Left ventricle myocardium inferior (tissue), 1 donor: ENCODE measurements at places on chromosomes 5 and 9.
A peak's percentile ranks its signal among the peaks of the same experiment; 100 is the strongest.

GRCh38 chr5:1484730-1485578, 38.8 kb downstream of the LPCAT1 start:
- DNase-seq, result no peak

GRCh38 chr5:171975262-171975876, 31.1 kb downstream of the FBXW11 start:
- DNase-seq, result no peak

GRCh38 chr5:98391921-98392625, 381.4 kb upstream of the RGMB start:
- DNase-seq, result no peak

DNA sequence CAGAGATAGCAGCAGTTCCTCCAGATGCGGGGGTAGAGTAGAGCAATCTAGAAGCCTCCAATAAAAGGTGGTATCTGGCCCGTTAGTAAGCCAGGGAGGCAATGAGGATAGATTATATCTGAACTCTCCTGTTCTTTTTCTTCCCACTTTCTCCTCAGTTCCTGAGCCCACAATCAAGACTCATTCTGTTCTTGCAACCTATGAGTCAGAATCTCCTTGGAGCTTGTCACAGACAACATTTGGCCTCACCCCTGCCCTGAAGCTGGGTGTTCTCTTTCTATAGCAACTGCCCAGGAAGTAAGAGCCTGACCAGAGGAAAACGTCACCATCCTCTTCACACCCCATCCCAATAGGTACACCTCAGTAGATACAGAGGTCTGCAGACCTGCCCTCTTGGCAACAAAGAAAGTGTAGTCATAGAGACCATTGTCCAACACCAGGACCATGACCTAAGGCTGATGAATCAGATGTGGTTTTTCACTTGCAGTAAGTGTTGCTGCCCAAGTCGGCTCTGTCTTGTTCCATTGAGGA, 76.3 kb upstream of the PCA3 start:
- DNase-seq, result no peak

GRCh38 chr9:134214386-134214765, 50.0 kb upstream of the RNU6ATAC start:
- DNase-seq, result no peak

DNA sequence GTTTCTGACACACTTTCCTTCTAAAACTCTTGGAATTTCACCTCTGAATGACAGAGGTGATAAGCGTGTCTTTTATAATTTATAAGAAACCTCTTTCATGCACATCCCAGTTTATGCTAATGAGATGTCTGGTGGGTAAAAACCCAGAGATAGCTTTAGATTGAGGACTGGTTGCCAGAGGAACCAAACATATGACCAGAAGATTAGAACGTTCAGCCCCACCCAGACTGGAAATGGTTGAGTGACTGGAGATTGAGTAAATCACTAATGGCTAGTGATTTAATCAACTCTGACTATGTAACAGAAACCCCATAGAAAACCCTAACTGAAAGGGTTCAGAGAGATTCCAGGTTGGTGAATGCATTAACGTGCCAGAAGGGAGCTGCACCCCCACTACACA, 69.2 kb downstream of the CDH18 start:
- DNase-seq, result no peak

DNA sequence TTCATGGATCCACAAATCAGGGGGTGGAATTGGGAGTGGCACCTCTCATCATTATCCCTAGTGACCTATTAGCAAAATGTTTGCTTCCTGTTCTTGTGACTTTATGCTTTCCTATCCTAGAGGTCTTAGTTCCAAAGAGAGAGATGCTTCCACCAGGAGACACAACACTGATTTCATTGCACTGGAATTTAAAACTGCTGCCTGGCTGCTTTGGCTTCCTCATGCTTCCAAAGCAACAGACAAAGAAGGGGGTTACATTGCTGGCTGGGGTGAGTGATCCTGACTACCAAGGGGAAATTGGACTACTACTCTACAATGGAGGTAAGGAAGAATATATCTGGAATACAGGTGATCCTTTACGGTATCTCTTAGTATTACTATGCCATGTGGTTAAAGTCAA, 69.2 kb upstream of the SH3GL2 start:
- DNase-seq, result no peak

DNA sequence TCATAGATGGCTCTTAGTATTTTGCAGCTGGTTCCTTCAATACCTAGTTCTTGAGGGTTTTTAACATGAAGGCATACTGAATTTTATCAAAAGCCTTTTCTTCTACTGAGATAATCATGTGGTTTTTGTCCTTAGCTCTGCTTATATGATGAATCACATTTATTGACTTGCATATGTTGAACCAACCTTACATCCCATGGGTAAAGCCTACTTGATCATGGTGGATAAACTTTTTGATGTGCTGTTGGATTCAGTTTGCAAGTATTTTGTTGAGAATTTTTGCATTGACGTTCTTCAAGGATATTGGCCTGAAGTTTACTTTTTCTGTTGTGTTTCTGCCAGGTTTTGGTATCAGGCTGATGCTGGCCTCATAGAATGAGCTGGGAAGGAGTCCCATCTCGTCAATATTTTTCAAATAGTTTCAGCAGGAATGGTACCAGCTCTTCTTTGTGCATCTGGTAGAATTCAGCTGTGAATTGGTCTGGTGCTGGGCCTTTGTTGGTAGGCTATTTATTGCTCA, 49.7 kb downstream of the YIPF5 start:
- no peak for DNase-seq

DNA sequence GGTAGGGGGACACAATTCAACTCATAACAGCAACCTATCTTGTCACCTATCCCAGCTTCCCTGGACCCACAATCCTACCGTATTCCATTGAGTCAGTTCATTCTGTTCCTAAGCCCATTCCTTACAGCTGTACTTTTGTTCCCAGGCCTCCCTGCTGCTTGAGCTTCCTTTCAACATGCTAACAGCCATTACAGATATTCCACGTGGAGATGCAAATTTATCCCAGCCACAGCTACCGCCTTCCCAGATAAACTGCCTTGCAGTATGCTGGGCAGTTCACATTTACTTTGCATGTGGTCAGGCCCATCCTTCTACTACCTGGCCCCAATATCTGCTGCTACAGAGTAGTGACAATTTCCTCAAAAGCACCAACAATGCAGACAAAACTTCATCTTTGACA, 23.0 kb downstream of the RIGI start:
- no peak for DNase-seq

DNA sequence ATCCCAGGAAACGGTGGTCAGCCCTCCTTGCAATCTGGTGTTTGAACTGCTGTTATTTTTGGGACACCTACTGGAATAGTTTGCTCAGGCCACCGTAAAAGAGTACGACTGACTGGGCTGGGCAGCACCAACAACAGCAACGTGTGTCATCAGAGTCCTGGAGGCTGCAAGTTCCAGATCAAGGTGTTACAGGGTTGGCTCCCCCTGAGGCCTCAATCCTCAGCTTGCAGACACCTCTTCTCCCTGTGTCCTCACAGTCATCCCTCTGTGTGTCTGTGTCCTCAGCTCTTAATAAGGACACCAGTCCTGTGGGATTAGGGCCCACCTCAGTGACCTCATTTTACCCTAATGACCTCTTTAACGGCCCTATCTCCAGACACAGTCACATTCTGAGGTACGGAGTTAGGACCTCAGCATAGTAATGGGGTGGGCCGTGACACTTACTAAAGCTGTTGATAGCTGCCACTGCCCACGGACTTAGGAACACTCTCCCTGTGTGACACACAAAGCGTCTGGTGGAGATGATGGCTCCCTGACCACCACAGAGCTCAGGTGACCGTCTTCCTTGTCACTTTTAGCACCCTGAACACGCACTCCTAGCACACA, 16.8 kb downstream of the GLT6D1 start:
- no peak for DNase-seq

- DNase-seq, result no peak
Observed at GRCh38 chr9:68546596-68547390, 6.1 kb upstream of the TMEM252 start.

DNA sequence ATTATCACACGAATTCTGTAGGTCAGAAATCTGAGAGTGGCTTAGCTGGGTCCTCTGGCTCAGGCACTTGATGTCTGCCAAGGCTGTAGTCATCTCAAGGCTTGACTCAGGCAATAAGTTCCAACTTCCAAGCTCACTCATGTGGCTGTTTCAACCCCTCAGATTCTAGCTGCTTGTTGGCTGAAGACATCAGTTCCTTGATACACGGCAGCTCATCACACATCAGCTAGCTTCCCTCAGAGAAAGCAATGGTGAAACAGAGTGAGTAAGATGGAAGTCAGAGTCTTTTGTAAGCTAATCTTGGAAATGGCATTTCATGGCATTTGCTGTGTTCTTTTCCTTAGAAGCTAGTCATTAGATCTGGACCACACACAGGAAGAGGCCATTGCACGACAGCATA, 204.2 kb upstream of the PTGER4 start:
- DNase-seq, result no peak

DNA sequence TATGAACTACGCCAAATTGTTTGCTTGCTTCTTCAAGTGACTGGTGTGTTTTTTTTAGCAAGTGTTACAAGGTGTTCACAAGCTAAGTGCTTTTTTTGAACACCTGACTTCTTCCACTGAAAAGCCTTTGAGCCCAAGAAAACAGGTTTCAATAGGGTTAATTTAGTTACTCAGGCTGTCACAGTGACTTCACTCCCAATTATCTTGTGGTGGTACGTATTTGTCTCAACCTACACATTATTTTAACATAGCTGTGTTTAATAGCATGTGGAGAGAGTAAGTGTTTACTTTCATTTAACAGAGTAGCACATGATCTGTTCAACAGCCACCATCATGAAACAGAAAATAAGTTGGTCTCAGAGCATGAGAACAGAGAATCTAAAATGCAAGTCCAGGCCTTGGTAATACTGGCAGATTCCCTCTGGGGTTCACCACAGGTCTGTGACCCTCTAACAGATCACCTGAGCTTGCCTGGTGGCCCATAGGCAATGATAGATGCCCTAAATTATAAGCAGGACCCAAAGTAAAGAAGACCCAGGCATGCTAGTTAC, 267.7 kb upstream of the SMARCA2 start:
- no peak for DNase-seq

GRCh38 chr9:102309379-102309778, 570.9 kb upstream of the GRIN3A start:
- DNase-seq, result no peak

- no peak for DNase-seq
Observed at GRCh38 chr9:92291577-92291976, 1.9 kb downstream of the IARS1 start.

- DNase-seq, result no peak
Observed at GRCh38 chr9:71819115-71819739, 50.9 kb upstream of the CEMIP2 start.

DNA sequence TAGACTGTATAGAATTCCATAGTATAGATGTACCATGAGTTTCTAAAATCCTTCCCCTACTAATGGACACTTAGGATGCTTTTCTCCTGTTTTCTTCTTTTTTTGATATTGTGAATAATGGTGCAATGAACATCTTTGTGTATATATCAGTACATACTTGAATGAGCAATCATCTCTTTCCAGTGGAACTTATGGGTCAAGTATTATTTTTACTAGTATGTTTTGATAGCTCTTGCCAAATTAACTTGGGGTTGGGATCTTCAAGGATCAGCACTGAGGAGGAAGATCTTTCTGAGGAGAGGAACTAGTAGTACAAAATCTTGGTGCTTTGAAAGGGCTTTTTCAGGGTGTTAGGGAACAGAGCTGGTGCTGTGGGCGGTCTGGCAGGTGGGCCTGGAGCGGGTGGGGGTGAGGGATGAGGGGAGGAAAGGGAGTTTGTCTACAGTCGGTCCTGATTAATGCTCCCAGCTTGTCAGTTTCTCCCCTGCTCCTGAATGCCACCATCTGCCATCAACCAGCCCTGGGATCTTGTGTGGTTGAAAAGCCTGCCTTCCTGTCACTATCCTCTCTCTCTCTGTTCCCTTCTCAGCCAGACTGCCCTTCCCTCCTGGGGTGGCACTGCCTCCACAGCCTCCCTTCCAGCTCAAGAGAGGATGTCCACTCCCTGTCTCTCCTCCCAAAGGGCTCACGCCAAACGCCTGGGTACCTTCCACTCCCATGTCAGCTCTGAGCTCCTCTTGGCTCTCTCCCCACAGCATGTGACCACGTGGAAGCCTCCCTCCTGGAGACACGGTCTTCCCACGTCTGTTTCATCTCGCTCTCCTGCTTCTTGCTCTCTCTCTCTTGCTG, 185.9 kb downstream of the DAB2IP start:
- peak; percentile 39 for DNase-seq

DNA sequence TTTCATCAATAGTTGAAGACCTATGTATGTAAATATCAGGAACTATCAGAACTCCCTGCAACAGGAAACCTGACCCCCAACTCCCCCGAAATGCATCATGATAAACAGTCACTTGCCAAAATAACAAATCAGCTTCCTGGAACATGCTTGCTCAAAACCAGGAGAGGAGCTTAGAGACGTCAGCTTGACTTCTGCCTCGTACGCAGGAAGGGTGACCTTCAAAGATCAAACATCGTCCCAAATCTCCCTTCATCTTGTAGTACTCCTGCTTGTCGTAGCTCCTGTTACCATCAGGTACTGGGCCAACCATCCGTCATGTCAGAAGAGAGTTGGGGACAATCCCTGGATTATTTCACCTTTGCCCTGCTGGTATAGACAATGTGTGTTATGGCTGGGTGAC, 396.1 kb downstream of the GADD45G start:
- DNase-seq, result no peak

- no peak for DNase-seq
Observed at GRCh38 chr5:91219091-91219802, 163.9 kb downstream of the ARRDC3 start.

DNA sequence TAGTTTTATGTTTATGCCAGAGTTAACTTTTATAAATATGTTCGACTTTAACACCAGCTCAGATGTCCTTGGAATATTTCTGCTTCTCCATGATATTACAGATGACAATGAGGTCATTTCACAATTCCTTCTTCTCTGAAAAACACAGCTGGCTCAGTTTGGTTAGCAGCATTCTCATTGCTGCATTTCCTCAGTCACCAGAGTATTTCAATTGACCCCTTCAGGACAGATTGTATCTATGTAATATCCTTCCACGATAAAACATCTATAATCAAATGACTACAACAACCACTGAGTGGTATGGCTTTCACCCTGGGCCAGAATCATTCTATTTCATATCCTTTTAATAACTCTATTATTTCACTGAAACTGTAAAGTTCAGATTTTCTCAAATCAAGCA, 148.7 kb downstream of the OXCT1 start:
- no peak for DNase-seq

- no peak for DNase-seq
Observed at GRCh38 chr9:22238809-22239684, 207.6 kb upstream of the DMRTA1 start.

- DNase-seq, result no peak
Observed at GRCh38 chr5:170787216-170787615, 3.7 kb downstream of the GABRP start.

- no peak for DNase-seq
Observed at GRCh38 chr5:24645483-24645882, 705 bp upstream of the CDH10 start.

- no peak for DNase-seq
Observed at GRCh38 chr5:142668336-142668735, 17.6 kb downstream of the FGF1 start.

GRCh38 chr5:107376546-107377276, 294.0 kb downstream of the EFNA5 start:
- DNase-seq, result no peak

- no peak for DNase-seq
Observed at GRCh38 chr5:155700333-155700732, 626.6 kb upstream of the SGCD start.
